Urinary bladder (tissue), 4 donors: ENCODE measurements at places on chromosomes 1 and 21. TPM values are rescaled to one million over a fixed set of nuclear protein-coding genes. Genes with fewer than 3 reads are reported as not detected.

Gene LAMC1
- 279 TPM for total RNA-seq

Gene NBPF4
- total RNA-seq, result not detected

Gene SPRR2B
- not detected for total RNA-seq

Gene KIF21B
- 1.5 TPM for total RNA-seq

Gene SAMD11
- 18.1 TPM for total RNA-seq

Gene RGS13
- total RNA-seq, result 3.4 TPM

Gene RAB13
- 37.0 TPM for total RNA-seq

Gene CADM3
- total RNA-seq, result 8.7 TPM
